ENCODE measurements at places on chromosomes 11 and 22. TPM values are rescaled to one million over a fixed set of nuclear protein-coding genes. Genes with fewer than 3 reads are reported as not detected.
A peak's percentile ranks its signal among the peaks of the same experiment; 100 is the strongest.

Gene MPEG1
- polyA plus RNA-seq: 7.7 TPM

Gene OR4C3
- polyA plus RNA-seq: not detected

Gene ABTB2
- polyA plus RNA-seq: 9.1 TPM

Gene HSPB2
- 1.9 TPM for polyA plus RNA-seq

DNA sequence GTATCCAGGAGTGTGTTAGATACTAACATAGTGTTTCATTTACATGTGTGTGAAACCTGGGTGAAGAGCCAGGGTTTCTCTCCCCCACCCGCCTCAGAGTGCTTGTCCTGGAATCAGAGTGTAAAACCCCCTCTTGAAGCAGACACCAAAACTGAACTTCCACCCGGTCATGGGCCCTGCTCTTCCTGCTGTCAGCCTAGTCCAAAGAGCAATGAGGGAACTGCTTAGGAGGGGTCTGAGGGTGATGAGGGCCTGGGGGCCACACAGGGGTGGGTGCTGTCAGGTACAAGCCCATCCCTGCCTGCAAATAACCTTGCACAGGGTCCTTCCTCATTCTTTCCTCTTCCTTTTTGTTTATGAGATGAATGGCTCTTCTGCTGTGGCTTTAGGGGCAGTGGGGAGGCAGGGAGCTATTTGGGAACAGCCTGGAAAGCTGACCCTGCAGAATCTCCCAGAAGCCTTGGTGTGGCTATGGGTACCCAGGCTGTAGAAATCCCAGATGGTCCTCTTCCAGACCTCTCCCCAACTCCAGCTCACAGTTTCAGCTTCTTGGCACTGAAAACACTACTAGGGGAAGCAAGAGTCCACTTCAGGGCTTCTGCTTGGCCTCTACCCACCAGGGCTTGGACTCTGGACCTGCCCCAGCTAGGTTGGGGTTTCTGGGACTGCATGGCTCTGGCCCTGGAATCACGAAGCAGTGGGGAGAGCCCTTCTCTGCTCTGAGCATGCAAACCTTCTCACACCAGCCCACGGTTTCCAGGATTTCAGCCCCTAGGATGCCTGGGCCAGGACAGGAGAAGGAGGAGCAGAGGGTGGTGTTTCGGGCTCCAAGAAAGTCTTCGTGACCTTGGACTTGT is 8.5 kb downstream of the BATF2 start:
- no peak for DNase-seq

- DNase-seq: no peak
Measured at GRCh38 chr11:69947059-69947792, 128.0 kb upstream of the FGF3 start.

DNA sequence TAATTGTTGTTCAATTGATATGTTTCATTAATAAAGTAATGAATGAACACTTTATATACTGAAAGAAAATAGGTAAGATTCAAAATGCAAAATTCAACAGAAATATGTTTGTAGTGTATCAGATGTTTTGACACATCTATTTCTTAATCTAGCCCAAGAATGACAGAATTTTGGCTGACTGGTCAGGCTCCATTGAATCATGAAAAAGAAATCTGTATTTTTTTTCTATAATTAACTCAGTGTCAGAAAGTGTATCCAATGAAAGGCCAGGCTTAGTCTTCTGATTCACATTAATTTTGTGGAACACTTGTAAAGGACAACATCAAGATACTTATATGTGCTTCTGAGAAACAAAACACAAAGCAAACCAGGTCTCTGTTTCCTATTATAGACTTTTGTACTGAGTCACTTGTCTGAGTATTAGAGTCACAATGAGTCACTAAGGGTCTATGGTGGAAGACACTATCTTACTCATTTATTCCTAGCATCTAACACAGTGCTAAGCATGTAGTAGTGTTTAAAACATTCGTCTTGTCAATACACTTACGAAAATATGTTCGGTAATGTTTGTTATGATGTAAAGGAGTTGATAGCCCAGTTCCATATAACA is 297.7 kb upstream of the CCDC90B start:
- no peak for DNase-seq

GRCh38 chr22:19148417-19149046 is 1.6 kb downstream of the GSC2 start:
- no peak for DNase-seq

DNA sequence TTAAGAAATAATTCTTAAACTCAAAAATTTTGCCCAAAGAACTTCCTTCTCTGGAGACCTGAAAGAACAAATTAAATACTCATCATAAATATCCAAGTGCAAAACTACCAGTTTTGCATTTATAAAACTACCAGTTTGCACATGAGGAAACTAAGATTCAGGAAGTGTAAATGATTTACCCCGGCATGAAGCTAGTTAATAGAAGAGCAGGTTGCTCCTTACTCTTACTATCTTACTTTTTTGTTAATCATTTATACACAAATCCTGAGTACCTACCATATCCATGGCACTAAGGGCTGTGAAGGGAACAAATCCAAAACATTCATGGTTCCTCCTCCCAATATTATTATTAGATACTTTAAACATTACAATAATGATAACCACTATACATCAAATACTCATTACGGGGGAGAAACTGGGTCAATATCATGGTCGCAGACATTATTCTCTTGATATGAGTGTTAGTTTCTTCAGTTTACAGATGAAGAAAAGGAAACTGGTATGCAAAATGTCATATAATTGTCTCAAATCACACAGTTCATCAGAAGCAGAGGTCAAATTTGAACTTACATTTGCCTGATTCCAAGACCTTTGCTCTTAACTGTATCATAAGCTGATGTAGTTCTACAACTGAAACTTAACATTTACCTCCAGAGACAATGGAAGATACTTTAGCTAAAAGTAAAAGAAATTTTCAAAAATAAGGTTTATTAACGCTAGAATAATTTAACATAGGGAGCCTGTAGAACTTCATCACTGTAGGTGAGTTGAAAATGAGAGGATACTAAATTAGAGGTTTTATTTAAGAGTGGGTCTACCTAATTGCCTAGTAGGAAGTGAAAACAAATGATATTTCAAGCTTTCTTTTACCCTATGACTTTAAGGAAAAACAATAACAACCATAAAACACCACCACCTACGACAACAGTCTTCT is 74.5 kb downstream of the FAM76B start:
- DNase-seq: no peak

- no peak for DNase-seq
Measured at GRCh38 chr22:19905347-19906276, 36.0 kb upstream of the COMT start.

GRCh38 chr11:98358551-98358950 is 662.2 kb upstream of the CNTN5 start:
- DNase-seq: no peak

DNA sequence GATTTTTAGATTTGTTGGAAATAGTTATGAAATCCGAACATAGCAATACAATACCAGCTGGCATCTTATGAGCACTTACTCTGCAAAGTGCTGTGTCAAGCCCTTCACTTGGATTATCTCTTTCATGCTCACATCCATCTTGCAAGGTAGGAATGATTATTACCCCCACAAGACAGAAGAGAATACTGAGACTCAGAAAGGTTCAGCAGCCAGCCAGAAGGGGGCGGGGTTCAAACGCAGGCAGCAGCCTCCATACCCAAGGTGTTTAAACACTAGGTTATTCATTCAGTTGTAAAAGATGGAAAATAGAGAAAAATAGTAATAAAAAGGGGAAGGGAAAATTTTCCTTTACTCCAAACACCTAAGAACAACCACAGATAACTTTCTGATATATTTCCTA is 158.5 kb downstream of the CCDC34 start:
- DNase-seq: no peak

- DNase-seq: no peak
Measured at GRCh38 chr22:33023153-33023827, 34.9 kb downstream of the SYN3 start.

DNA sequence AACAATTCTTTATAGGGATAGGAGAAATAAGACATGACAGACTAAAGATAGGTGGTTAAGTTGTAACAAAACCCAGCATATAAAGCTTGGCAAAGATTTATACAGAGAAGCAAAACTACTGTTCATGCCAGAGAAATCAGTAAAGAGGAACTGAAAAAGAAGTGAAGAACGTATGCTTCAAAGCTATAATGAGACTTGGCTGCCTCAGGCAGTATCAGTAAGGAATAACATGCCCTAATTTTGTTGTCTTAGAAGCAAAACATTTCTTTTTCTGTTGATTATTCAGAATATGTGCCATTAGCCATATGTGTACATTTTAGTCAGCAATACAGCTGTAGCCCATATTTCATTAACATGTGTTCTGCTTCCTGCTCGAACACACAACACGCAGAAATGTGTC is 403.2 kb downstream of the NELL1 start:
- DNase-seq: no peak

DNA sequence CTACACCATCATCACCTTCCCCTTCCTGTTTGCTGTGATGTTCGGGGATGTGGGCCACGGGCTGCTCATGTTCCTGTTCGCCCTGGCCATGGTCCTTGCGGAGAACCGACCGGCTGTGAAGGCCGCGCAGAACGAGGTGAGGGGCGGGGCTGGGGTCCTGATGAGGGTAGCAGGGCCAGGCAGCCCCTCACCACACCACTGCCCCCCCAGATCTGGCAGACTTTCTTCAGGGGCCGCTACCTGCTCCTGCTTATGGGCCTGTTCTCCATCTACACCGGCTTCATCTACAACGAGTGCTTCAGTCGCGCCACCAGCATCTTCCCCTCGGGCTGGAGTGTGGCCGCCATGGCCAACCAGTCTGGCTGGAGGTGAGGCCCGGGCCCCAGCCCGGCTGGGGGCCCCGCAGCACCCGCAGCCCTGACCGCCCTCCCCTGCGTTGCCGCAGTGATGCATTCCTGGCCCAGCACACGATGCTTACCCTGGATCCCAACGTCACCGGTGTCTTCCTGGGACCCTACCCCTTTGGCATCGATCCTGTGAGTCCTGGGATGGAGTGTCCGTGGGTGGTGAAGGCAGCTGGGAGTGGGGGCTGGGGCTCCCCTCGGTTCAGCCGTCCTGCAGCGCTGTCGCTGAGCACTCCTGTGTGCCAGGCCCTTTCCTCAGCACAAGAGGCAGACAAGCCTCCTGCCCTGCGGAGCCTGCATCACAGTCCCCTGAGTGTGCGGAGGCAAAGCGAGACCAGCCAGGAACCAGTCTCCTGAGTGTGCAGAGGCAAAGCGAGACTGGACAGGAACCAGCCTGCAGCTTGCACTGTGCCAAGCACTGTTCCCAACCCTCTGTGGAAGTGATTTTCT is 8.8 kb downstream of the TCIRG1 start:
- no peak for DNase-seq

GRCh38 chr11:15714641-15715399 is 600.1 kb downstream of the INSC start:
- DNase-seq: no peak

DNA sequence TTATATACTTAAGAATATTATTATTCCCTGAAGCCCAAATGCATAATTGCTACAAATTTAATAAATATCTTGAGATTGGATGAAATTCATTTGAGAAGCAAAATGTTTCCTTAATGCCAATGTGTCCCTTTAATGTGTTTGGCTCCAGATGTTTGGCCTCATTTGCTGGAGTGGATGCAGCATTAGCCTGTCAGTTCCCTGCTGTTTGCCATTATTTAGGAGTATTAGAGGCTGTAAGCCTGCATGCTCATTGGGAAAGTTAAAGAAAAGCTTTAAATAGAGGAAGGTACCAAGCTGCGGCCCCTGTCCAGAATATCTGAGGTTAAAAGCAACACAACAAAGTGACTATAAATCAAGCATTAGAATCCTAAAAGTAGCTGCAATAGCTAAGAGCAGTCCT is 54.8 kb upstream of the PITPNB start:
- DNase-seq: peak; percentile 33

- DNase-seq: no peak
Measured at GRCh38 chr11:128530118-128531074, 57.0 kb downstream of the ETS1 start.

- no peak for DNase-seq
Measured at GRCh38 chr11:110027627-110028371, 65.4 kb upstream of the ZC3H12C start.

DNA sequence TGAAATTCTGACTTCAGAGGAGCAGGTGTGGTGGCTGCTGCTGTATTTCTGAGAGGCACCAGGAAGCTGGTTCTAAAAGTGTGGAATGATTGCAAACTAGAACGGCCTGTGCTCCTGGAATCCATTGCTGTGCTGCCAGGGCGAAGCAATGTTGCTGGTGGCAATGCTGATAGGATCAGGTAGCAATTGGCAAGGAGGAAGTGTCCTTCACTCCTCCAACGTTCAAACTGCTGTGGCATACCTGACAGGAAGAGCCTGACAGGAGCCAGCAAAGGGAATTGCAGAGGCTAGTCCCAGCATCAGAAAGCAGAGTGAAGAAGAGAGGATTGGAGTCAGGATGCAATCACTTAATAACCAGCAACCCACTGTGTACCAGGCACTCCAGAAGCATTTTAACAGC is 118.2 kb downstream of the FAR1 start:
- DNase-seq: no peak

Data from renal pelvis (tissue), 12 donors.